Activated T-helper 1 cell treated with anti-CD3 and anti-CD28 coated beads, Interleukin-2, amount 50 U/mL, for 16 hours (primary cell): ENCODE measurements at places on chromosomes 13 and 19.

- no peak for DNase-seq
Observed at GRCh38 chr13:59494151-59494550, 669.6 kb downstream of the DIAPH3 start.

DNA sequence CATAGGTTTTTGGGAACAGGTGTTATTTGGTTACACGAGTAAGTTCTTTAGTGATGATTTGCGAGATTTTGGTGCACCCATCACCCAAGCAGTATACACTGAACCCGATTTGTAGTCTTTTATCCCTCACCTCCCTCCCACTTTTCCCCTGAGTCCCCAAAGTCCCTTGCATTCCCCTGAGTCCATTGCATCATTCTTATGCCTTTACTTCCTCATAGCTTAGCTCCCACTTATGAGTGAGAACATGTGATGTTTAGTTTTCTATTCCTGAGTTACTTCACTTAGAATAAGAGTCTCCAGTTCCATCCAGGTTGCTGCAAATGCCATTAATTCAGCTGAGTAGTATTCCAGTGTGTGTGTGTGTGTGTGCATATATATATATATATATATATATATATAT, 97.2 kb upstream of the EDNRB start:
- no peak for DNase-seq

DNA sequence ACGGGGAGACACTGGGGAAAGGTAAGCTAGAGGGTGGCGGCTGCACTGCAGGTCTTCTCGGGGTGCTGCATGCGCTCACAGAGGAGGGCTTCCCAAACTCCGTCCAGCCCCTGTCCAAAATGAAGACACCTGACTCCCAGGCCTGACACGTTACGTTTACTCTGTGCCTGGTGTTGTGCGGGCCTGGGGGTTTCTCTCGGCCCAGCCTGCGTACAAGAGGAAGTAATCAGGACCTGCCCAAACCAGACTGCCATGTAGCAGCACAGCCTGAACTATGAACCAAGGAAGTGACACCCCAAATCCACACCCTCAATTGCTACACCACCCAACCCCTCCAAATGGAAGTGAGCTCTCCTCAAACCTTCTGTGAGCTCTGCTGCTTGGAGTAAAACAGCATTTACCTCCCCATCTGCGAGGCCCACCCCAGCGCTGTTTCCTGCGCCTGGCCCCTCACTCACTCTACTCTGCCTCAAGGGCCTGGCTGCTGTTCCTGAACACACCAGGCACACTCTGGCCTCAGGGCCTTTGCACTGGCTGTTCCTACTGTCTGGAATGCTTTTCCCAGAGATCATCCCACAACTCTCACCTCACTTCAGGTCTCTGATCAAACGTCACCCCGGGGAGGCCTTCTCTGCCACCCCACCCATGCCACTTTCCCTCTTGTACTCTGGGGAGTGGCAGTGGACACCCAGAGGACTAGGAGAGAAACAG, 3.0 kb downstream of the HSPBP1 start:
- DNase-seq, result no peak

- no peak for DNase-seq
Observed at GRCh38 chr19:34475975-34476594, 5.5 kb upstream of the WTIP start.

DNA sequence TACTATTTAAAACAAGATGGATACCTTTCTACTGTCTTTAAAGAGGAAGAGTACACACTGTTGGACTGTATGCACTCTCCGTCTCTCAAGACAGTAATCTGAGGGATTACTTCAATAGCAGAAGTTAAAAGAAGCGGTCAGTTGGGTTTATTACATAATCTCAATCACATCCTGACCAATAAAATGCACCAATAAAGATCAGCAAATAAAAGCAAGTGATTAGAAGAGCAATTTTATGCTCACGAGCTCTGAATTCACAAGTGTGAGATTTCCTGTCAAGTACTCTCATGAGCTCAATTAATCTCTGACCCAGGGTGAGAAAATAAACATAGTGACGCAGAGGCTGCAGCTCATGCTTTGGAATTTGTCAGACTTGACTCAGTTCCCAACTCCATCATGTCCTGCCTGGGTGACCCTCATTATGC, 12.2 kb downstream of the ABCC4 start:
- DNase-seq, result no peak

- peak; percentile 67 for DNase-seq
Observed at GRCh38 chr19:18594096-18594823, 5.7 kb downstream of the REX1BD start.

- no peak for DNase-seq
Observed at GRCh38 chr19:38711726-38712153, 32.5 kb downstream of the CAPN12 start.

DNA sequence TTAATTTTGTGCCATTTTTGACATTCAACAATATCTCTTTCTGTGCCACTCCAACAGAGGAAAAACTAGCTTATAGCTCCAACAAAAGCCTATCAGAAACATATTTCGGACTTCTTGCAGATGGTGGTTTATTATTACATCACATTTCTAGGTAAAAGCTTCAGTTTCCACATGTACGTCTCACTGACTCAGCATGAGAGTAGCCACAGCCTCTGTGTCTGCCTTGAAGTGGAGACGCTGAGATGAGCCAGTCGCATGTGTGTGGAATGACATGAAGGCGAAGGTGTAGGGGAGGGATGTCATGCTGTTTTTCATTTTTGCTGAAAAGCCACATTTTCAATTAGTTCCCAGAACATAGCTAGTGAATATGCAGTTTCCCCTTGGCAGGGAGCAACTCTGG, 598.6 kb downstream of the EFNB2 start:
- no peak for DNase-seq

DNA sequence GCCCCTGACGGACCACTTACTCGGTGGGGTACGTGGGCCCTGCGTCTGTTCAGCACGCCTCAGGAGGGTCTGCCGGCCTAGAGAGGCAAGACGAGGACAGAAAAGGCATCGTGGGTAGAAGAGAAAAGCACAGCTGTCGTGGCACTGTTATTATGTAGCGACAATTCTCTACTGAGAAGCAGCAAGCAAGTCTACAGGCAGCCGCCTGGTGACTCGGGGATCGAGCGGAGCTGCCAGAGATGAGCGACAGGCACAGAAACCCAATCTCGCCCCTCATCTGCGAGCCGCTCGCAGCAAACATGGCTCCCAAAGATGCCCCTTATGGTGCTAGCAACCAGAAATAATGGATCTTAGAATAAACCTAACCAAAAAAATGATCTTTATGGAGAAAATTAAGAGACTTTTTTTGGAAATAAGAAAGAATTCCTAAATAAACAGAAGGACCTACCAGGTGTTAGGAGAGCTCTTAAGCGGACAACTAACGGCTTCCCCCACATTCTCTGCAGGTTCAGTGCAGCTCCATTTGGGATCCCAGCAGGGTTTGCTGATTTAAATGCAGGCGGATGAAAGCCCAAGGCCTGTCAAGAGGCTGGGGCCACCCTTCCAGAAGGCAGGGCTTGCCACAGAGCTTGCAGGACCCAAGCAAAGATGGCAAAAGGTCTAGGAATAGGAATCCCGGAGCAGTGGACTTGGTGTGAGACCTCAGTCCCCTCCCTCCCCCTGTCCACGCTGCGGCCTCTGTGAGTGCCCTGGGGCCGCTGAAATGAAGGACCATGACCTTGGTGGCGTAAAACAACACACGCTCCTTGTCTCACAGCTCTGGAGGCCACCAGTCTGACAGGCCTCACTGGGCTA, 152.6 kb downstream of the KDM4B start:
- no peak for DNase-seq

GRCh38 chr13:36945078-36945477, 25.0 kb upstream of the SMAD9 start:
- no peak for DNase-seq

- DNase-seq, result no peak
Observed at GRCh38 chr13:76646946-76647345, 239.3 kb downstream of the KCTD12 start.

GRCh38 chr19:3342246-3342645, 24.1 kb upstream of the NFIC start:
- no peak for DNase-seq

DNA sequence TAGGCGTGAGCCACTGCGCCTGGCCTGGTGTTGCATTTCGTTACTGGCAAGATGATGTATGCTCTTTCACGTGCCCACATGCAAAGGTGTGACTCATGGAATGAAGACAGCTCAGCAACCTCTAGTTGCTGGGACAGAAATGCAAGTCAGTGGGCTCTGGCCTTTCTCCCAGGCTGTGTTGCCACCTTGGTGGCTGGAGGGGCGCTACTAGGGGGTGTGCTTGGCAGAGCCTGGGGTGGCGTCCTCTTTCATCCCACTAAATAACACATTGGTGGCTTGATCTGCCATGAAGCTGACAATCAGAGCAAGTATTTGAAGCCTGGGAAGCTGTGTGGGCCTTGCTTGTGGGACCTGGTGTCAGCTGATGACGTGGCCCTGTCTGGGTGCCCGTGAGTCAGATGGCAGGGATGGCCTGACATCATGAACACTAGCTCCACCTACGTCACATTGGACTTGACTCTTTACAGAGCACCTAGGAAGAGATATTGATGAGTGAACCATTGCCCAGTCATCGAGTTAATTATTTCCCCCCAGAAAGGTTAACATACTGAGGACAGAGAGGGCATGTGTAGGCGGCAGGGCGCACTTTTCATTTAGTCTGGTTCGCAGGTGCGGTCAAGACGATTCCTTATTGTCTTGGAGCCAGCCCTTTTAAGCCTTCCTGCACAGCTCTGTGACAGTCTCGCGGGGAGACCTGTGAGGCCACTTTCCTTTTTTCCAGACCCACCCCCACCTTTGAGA, 154.2 kb downstream of the TM9SF2 start:
- no peak for DNase-seq
